ENCODE measurements at places on chromosomes 6 and 20.

DNA sequence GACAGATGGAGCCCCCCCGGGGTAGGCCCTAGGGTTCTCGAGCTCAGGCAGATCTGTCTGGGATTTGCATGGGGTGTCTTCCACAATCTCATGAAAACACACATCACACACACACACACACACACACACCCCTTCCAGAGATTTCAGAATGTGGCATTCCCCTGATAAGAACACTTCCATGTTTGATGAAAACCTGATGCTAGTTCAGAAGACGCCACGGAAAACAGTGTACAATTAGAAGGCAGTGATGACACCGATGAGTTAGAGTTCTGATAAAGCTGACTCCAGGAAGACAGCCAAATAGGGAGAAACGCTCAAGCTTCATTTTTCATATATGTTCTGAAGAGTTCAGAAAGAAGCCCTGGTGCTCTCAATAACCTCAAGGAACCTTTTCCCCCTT is 438.7 kb upstream of the JARID2 start:
- no peak for DNase-seq

DNA sequence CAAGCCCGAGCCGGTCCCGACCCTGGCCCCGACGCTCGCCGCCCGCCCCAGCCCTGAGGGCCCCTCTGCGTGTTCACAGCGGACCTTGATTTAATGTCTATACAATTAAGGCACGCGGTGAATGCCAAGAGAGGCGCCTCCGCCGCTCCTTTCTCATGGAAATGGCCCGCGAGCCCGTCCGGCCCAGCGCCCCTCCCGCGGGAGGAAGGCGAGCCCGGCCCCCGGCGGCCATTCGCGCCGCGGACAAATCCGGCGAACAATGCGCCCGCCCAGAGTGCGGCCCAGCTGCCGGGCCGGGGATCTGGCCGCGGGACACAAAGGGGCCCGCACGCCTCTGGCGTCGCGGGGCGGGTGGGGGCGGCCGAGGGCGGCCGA is 37.5 kb downstream of the YTHDF1 start:
- no peak for DNase-seq

DNA sequence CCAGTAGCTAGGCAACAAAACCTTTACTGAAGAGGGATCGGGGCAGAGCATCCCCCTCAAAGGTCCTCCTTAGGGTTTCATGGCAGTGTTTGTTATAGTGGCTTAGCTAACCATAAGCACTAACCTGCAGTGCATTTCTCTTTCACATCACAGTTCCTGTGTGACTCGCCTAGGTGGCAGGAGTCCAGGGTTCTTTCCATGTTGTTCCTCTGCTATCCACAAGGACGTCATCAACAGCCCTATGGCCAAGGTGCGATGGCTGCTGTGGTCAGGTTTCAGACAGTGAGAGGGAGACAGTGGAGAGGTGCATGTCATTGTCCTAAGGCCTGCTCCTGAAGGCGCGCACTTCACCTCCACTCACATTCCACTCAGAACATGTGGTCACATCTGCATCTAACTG is 38.8 kb upstream of the FOXA2 start:
- DNase-seq: no peak

GRCh38 chr20:21189761-21190523 is 64.1 kb downstream of the KIZ start:
- DNase-seq: no peak

- DNase-seq: no peak
Observed at GRCh38 chr20:61756966-61757677, 308.6 kb downstream of the TAF4 start.

DNA sequence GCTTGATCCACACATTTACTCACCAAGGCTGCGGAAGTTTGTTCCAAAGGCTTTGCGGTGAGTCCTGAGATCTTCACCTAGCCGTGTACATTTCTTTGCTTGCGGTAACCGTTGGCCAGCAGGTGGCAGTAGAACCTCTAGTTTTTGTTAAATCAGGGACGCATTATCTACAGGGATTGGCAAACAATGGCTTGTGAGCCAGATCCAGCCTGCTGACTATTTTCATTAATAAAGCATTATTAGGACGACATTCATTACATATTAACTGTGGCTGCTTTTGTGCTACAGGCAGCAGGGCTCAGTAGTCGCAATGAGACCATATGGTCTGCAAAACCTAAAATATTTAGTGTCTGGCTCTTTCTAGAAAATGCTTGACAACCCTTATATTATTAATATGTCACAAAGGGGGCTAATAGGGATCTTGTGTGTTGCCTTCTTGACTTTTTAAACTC is 174.1 kb downstream of the DOK5 start:
- peak; percentile 30 for DNase-seq

- no peak for DNase-seq
Observed at GRCh38 chr6:156652231-156652750, 124.9 kb upstream of the ARID1B start.

- no peak for DNase-seq
Observed at GRCh38 chr6:85569323-85569722, 24.3 kb downstream of the SNX14 start.

GRCh38 chr6:6895929-6896328 is 211.8 kb upstream of the RREB1 start:
- no peak for DNase-seq

- no peak for DNase-seq
Observed at GRCh38 chr6:89604653-89605052, 33.9 kb downstream of the LYRM2 start.

GRCh38 chr6:164152611-164153010 is 738.1 kb downstream of the QKI start:
- DNase-seq: no peak

DNA sequence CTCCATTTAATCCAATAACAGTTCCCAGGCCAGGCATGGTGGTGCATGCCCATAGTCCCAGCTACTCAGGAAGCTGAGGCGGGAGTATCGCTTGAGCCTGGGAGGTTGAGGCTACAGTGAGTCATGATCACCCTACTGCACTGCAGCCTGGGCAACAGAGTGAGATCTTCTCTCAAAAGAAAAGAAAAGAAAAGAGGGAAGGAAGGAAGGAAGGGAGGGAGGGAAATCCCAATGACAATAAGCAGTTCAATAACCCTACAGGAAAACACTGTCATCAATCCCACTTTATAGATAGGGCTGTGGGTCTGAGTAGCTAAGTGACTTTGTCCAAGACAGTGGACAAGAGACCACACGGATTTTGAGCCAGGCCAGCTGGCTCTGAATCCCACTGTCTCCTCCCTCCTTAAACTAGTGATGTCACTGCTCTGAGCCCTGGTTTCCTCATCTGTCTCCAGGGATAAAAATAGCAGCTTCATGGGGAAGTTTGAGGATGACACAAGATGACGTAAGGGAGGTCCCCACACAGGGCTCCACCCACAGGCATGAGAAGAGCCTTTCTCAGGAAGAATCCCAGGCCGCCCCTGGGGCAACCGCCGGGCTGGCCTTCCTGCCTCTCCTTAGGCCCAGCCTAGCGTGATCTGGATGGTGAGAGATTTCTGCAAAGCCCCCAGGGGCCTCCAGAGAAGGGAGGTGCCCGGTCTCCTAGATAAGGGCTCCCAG is 7.2 kb upstream of the TRIB3 start:
- no peak for DNase-seq

GRCh38 chr6:98433325-98434056 is 400.9 kb upstream of the POU3F2 start:
- no peak for DNase-seq

DNA sequence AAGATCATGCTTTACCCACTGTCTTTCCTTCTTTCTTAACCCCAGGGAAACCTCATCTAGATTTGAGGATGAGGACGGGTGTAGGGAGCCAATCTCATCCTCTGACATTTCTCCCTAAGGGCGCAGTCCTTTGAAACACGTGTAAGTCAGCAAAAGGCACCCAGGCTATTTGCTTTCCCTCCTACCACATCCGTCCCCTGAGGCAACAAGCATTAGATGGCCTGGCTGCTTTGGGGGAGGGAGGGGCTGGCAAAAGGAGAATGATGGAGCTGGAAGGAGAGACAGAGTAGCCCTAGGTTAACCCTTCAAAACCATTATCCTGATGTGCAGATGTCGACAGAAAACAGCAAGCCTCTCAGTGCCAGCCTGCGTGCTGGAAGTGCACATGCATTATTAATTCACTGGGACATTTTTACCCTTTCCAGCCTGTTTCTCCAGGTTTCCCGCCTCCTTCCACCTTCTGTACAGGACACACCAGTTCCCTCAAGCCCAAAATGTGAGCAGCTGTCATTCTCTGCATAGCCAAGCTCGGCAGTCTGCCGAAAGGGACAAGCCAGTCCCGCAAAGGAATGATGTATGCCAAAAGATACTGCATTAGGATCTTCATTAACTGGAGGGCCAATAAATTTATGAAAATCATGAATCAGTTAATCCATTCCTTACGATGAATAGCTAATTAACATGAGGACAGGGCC is 547.2 kb downstream of the CD83 start:
- DNase-seq: no peak

DNA sequence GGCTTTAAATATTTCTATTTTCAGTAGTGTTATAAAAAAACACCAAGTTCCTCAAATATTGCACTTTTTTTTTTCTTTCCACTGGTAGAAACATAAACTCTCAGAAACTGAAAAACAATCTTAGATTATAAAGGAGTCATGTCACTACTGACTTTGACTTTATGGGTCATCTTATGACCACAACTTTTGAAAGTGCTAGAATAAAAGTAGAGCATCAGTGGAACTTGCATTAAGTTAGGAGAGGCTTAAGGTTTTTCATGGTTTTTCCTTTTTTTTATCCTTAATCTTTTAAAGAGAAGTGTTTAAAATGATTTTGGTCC is 56.6 kb upstream of the SUPT3H start:
- DNase-seq: no peak

DNA sequence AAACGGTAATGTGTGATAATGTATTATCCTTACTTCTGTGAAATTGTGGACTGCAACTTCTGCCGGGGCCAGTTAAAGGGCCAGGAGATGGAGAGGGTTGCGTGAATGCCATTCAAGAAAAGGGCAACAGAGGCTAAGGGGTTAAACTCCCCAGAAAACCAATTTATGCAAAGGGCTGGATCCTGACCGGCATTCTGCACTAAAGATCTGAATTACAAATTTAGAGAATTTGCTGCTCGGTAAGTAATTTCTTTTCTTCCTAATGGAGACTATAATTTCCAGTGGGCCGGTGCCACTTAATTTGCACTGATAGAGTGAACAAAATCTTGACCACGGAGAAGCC is 130.1 kb downstream of the BCAS1 start:
- no peak for DNase-seq

DNA sequence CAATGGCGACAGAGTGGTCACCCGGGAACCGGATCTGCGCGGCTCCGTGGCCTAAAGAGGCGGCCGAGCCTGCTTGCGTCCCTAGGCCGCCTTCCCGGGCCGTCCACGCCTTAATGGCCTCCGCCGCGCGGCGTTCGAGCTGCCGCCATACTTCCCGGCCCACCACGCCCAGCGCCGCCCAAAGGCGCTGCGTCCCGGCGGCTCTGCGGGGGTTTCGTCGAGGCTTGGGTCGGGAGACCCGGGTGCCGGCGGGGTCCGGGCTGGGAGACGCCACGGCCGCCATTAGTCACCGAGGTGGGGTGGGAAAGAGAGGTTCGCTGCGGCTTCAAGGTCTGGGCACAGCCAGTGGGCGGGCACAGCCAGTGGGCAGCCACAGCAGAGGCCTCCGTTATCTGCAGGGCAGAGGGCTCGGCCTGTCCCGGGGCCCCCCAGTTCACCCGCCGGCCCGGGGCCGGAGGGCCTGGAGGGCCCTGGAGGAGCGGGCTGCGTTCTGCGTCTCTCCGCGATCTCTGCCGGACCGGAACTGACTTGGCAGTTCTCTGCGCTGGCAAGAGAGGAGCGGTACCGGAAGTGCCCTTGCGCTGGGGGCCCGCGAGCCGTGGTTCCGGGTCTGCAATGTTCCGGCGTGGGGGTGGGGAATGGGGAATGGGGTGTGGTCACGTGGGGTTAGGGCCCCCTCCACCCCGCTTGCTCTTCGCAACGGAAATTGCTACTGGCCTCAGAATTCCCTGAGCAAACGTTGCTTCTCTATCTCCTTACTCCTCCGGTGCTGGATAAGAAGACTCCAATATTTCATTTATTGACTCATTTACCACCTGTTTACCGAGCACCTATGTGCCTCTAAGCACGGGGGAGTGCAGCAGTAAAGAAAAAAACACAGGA is 82.3 kb downstream of the CNBD2 start:
- DNase-seq: peak; percentile 11

- no peak for DNase-seq
Observed at GRCh38 chr6:14455427-14455826, 337.9 kb downstream of the CD83 start.

DNA sequence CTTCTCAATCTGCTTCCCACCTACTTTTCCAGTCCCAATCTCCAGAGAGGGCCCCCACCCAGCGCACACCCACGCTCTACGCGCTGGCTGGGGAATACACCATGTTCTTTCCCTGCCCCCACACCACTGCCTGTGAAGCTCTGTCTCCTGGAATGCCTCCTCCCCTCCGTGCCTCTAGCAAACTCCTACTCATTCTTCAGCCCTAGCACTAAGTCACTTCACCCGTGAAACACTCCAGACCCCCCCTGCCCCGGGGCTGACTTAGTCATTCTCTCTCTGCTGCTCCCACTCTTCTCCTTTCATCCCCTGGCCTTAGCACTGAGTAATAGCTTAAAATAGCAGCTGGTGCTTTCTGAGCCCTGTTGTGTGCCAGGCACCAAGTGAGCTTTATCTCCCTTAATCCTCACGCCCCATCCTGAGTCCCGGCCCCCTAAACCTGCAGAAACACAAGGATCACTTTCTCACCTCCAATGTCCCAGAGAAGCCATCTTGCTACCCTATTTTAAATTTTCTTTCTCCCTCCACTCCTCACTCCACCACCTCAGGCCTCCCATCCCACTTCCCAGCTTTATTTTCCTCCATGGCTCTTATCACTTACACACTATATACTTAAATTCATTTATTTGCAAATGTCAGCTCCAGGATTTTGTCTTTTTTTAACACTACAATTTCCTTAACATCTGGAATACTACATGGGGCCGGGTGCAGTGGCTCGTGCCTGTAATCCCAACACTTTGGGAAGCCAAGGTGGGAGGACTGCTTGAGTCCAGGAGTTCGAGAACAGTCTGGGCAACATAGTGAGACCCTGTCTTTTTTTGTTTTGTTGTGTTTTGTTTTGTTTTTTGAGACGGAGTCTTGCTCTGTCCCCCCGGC is 6.3 kb upstream of the PARD6B start:
- no peak for DNase-seq

DNA sequence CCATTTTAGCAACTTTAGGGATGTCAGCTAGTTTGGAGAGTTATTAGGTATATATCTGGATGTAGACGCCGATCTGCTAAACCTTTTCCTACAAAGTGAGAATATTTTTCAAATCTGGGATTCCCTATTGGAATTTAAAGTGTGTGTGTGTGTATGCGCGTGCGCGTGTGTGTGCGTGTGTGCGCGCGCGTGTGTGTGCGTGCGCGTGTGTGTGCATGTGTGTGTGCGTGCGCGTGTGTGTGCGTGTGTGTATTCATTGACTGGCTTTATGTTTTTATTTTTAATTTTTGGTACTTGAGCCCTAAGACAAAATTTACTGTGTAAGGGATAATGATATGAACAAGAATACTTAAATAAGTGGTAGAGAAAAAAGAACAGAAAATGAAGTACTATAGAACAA is 8.1 kb downstream of the PRL start:
- no peak for DNase-seq
